IMR-90 (cell line): ENCODE measurements at places on chromosomes 5 and 9. TPM values are rescaled to one million over a fixed set of nuclear protein-coding genes. Genes with fewer than 3 reads are reported as not detected.

Gene CSF1R
- polyA plus RNA-seq: 0.07 and 0.14 TPM in 2 replicates

Gene PCDHGB3
- polyA plus RNA-seq: 3.3 and 3.4 TPM in 2 replicates

Gene PLAC8L1
- 0.27 TPM in 1 of 2 replicates, not detected in the other for polyA plus RNA-seq

Gene TAS2R1
- polyA plus RNA-seq: not detected in 2 replicates

Gene IFNE
- polyA plus RNA-seq: 0.96 and 1.4 TPM in 2 replicates

Gene IL31RA
- 0.34 and 0.39 TPM in 2 replicates for polyA plus RNA-seq

Gene SH3TC2
- polyA plus RNA-seq: 3.3 and 3.4 TPM in 2 replicates

Gene MCC
- 5.0 and 6.5 TPM in 2 replicates for polyA plus RNA-seq

Gene PLAA
- 18.1 and 18.2 TPM in 2 replicates for polyA plus RNA-seq

Gene RASEF
- 0.05 TPM in 1 of 2 replicates, not detected in the other for polyA plus RNA-seq

Gene PPP2R2B
- polyA plus RNA-seq: not detected in 2 replicates

Gene ARHGEF37
- polyA plus RNA-seq: 0.39 and 0.42 TPM in 2 replicates

Gene SGCD
- polyA plus RNA-seq: 4.7 and 5.8 TPM in 2 replicates

Gene SPAG8
- 0.62 and 0.84 TPM in 2 replicates for polyA plus RNA-seq

Gene LRRC14B
- not detected in 2 replicates for polyA plus RNA-seq

Gene GPR150
- 0.10 and 0.11 TPM in 2 replicates for polyA plus RNA-seq

Gene TMEM171
- 4.9 and 5.1 TPM in 2 replicates for polyA plus RNA-seq

Gene IL33
- not detected in 2 replicates for polyA plus RNA-seq

Gene PTGES2
- polyA plus RNA-seq: 99.2 and 100 TPM in 2 replicates

Gene FBN2
- polyA plus RNA-seq: 22.6 and 26.7 TPM in 2 replicates

Gene MAMDC4
- polyA plus RNA-seq: 3.5 and 5.0 TPM in 2 replicates

Gene FYB1
- not detected in 2 replicates for polyA plus RNA-seq

Gene ANKRD20A1
- 0.22 TPM in 1 of 2 replicates, not detected in the other for polyA plus RNA-seq

Gene IRX4
- polyA plus RNA-seq: not detected in 2 replicates

Gene EXOSC3
- polyA plus RNA-seq: 28.9 and 37.2 TPM in 2 replicates

Gene PCDHGA9
- 1.5 and 1.8 TPM in 2 replicates for polyA plus RNA-seq

Gene PWWP2A
- polyA plus RNA-seq: 7.5 and 8.8 TPM in 2 replicates

Gene RAPGEF1
- polyA plus RNA-seq: 22.3 and 23.0 TPM in 2 replicates

Gene ANKRD33B
- 3.3 and 3.8 TPM in 2 replicates for polyA plus RNA-seq

Gene PAIP2
- 48.8 and 59.5 TPM in 2 replicates for polyA plus RNA-seq

Gene NOTCH1
- polyA plus RNA-seq: 6.0 and 6.9 TPM in 2 replicates

Gene ASPN
- 0.04 and 0.09 TPM in 2 replicates for polyA plus RNA-seq

Gene PTGDS
- polyA plus RNA-seq: 0.87 and 1.2 TPM in 2 replicates

Gene BARHL1
- polyA plus RNA-seq: not detected in 2 replicates

Gene PIP5KL1
- 2.7 and 3.6 TPM in 2 replicates for polyA plus RNA-seq

Gene TCF7
- 3.4 and 3.8 TPM in 2 replicates for polyA plus RNA-seq

Gene GRXCR2
- not detected in 2 replicates for polyA plus RNA-seq

Gene LRSAM1
- polyA plus RNA-seq: 8.0 and 9.3 TPM in 2 replicates

Gene CWC27
- polyA plus RNA-seq: 15.3 and 17.1 TPM in 2 replicates

Gene PTGR1
- 61.6 and 72.7 TPM in 2 replicates for polyA plus RNA-seq
